ENCODE measurements at places on chromosomes 1 and 21.

- DNase-seq, result peak; percentile 46
Observed at GRCh38 chr1:40709100-40709801, 17.7 kb downstream of the NFYC start.

DNA sequence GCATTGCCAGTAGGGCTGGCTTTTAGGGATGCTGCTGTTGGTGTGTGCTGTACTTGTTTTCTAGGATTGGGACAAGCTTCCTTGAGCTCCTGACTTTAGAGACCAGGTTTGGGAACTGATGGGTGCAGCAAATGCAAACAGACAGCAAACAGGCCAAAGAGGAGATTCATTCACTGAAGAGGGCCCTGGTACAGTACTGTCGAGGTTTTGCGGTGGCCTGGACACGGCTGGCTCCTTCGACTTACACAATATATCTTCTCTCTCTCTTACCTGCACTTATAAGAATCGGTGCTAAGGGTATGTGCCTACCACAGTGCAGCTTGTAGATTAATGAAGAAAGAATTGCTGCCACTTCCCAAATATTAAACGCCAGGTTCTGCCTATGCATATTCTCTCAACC, 44.6 kb downstream of the ATP1A1 start:
- DNase-seq, result no peak

GRCh38 chr1:111795401-111795800, 39.7 kb downstream of the DDX20 start:
- DNase-seq, result no peak

DNA sequence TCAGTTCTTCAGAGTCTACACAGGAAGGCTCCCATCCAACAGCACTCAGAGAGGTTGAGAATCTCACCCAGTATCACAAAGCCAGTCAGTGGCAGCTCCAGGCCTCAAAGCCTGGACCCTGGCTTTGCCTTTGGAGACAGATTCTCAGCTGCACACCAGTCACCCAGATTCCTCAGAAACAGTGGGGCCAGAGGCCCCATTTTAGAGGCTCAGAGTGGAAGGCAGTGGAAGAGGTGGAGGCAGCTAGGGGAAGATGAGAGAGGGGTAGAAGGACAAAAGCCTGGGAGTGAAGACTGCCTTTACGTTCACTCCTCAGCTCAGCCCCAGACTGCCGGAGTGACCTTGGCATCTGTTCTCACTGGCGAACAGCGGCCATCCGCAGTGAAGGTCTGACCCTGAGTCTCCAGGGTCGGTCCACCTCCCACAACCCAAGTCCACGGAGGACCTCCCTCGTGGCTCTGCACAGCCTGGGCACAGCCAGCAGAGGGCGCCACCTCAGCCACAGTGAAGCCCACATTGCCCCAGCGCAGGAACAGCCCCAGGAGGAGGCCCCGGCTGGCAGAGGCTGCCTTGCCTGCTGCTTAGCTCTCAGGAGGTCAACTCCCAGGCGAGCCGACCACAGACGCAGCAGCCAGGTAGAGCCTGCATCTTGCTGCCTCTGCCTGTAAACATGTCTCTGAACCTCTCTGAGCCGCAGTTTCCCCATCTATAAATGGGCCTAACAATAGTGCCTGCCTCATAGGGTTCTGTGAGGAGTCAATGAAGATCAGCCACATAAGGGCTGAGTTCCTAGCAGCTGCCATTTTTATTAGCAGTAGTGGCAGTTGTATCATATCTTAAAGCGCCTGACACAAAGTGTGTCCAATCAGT, 5.9 kb upstream of the FNDC5 start:
- DNase-seq, result no peak

GRCh38 chr1:11156963-11157362, 32.2 kb upstream of the ANGPTL7 start:
- DNase-seq, result no peak

- DNase-seq, result no peak
Observed at GRCh38 chr1:54168206-54168965, 15.6 kb upstream of the CDCP2 start.

- DNase-seq, result no peak
Observed at GRCh38 chr1:8343464-8344001, 25.6 kb downstream of the SLC45A1 start.

- DNase-seq, result no peak
Observed at GRCh38 chr1:6750490-6750889, 34.8 kb upstream of the CAMTA1 start.

DNA sequence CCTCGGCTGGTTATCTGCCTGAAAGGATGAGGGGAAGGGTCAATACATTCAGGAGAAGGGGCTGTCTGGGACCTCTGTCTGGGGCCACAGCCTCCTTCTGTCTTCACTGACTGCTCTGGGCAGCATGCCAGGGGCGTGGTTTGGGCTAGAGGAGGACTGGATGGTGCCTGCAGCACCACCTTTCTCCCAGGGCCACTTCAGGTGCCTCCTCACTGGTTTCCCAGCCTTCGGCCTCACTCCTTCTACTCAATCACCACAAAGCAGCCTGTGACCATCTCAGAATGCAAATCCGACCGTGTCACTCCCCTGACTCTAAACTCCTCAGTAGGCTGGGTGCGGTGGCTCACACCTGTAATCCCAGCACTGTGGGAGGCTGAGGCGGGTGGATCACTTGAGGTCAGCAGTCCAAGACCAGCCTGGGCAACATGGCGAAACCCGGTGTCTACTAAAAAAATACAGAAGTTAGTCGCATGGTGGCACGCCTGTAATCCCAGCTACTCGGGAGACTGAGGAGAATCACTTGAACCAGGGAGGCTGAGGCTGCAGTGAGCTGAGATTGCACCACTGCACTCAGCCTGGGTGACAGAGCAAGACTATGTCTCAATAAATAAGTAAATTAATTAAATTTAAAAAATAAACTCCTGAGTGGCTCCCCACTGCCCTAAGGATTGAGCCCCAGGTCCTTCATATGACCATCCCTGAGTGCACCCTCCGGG, 50.1 kb upstream of the ECE1 start:
- DNase-seq, result no peak

DNA sequence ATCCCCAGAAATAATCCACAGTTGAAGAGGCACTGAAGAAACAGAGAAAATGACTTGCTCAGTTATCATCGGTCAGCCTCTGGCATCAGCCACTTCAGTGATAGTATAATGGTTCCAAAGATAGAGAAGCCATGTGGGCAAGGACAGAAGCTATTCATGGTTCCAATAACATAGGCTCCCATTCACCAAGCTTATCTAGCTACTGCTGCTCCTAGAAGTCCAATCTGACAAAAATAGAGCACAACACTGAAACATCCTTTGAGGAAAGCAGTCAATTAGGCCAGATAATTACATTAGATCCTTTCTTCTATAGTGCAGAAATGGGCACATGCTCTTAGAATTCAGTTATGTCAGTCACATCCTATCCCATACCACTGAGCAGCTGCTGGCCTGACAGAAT, 33.5 kb upstream of the CRB1 start:
- no peak for DNase-seq

- DNase-seq, result no peak
Observed at GRCh38 chr1:63758791-63759190, 15.0 kb upstream of the ROR1 start.

DNA sequence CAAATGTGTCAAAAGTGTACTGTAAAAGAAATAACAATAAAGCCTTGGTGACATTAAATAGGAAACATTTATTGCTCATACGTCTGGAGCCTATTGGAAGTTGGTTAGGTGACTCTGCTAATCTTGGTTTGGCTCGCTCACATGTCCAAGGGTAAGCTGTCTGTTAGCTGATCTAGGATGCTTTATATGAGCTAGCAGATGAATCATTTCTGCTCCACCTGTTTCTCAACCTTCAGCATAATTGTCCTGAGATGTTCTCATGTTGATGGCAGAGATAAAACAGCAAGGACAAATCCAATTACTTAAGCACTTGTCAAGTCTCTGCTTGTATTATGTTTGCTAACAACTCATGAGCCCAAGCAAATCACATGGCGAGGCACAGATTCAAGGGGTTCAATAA, 56.0 kb upstream of the CD53 start:
- no peak for DNase-seq

GRCh38 chr21:35189077-35189863, 140.2 kb upstream of the RUNX1 start:
- DNase-seq, result no peak

- no peak for DNase-seq
Observed at GRCh38 chr1:22833699-22834098, 123.1 kb downstream of the EPHB2 start.

DNA sequence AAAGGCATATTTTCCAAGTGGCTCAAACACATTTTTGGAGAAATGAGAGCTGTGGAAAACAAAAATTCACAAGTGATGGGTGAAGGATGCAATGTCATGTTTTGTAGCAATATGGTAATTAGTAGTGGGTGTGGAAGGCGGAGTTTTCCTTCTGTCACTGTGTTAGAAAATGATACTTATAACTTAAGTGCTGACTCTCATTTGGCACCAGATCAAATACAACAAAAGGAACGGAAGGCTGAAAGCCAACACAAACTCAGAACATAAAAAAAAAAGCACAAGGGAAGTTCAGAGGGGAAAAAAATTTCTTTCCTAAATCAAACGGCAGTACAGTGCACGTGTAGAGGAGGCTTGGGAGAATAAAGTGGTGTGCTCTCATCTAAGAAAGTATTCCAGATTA, at the start of gene TNFSF18:
TSS of gene TNFSF18 (minus strand) at position 77 of the 400 bp plus-strand sequence. CDS start at position 32, 45 bp downstream.
- DNase-seq, result no peak

Measured in activated CD8-positive, alpha-beta memory T cell treated with anti-CD3 and anti-CD28 coated beads for 4 hours (primary cell).